ENCODE measurements at places on chromosomes 2 and 18.

DNA sequence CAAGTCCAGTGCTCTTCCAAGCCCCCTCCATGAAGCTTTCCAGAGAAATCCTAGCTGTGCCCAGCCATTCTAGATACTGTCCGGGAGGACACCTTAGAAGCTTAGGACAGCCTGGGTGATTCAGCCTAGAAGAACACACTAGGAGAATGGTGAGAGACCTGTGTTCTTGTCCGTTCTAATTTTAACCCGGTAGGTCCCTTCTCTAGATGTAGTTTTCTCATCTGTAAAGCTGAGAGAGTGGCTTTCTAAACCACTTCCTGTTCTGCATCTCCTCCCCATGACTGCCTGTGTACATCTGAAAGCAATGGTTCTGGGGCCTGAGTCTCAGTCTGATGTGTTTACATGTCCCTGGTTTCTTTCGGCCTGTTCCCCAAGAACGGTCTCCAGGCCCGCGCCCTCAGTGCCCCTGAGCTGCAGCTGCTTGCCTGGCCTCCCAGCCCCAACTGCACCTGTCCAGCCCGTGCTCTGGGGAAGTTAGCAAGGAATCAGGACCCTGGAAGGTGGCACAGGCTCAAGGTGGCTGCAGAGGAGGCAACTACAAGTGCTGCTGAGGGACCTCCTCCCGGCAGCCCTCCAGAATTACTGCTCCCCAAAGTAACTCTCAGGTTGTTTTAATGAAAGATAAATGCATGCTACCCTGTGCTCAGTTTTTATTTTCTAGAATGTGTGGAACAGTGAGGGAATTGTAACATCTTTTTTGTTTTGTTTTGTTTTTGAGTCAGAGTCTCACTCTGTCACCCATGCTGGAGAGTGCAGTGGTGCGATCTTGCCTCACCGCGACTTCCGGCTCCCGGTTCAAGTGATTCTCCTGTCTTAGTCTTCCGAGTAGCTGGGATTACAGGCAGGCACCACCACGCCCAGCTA, 105.9 kb downstream of the LBH start:
- DNase-seq: no peak

GRCh38 chr2:229974266-229974665, 52.0 kb downstream of the FBXO36 start:
- no peak for DNase-seq

- DNase-seq: no peak
These were observed 264.0 kb downstream of the TPGS2 start for GRCh38 chr18:36564841-36565240.

- DNase-seq: no peak
These were observed 2.7 kb downstream of the TNP1 start for GRCh38 chr2:216857131-216857550.

- no peak for DNase-seq
These were observed 179.1 kb downstream of the HAUS1 start for GRCh38 chr18:46283268-46283667.

DNA sequence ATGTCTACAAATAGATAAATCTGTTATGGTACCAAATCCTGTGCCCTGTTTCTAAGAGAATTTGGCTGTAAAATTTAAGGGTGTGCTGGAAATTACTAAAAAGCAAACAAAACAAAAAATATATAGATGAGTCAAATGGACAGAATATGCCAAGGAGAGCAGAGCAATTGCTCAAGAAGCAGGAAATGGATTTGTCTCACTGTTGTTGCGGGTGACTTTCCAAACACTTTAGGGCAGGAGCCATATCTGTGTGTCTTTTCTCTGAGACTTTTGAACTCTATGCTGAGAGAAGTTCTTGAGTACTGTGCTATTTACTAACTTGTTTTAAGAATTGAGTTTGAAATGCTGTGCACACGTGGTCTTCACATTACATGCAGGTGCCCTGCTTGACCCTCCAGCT, 221.7 kb downstream of the PHLPP1 start:
- DNase-seq: no peak

- DNase-seq: no peak
These were observed 268.0 kb downstream of the NR4A2 start for GRCh38 chr2:156064540-156064939.

GRCh38 chr2:127569666-127570065, 34.2 kb downstream of the MYO7B start:
- no peak for DNase-seq

- no peak for DNase-seq
These were observed 1.2 kb upstream of the ZNF892 start for GRCh38 chr2:95206096-95206495.

- peak; percentile 83 for DNase-seq
These were observed 250.1 kb upstream of the CTAGE1 start for GRCh38 chr18:22667616-22668422.

DNA sequence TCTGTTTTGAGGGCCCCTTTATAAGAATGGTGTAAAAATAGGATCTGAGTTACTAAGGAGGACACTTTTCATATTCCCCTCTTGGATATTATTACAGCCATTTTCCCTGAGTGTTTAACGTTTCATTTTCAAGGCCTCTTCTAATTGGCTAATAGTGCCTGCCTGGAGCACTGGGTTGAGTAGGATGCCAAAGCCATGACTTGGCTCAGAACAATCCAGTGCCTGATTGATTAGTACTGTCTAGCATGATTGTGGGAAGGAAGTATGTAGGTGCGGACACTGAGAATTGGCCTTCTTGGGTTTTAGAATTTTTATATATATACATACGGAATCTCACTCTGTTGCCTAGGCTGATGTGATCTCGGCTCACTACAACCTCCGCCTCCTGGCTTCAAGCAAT, 66.1 kb downstream of the NAB1 start:
- no peak for DNase-seq

GRCh38 chr2:74530239-74531187, 780 bp downstream of the HTRA2 start:
- peak; percentile 34 for DNase-seq

GRCh38 chr2:222876947-222877346, 16.1 kb downstream of the ACSL3 start:
- no peak for DNase-seq

Data from SW480 (cell line).